OCI-M1 (cell line): ENCODE measurements at places on chromosomes 7 and 10.

GRCh38 chr7:130838738-130839137 lies 104.7 kb upstream of the KLF14 start:
- peak; percentile 1 for DNase-seq

DNA sequence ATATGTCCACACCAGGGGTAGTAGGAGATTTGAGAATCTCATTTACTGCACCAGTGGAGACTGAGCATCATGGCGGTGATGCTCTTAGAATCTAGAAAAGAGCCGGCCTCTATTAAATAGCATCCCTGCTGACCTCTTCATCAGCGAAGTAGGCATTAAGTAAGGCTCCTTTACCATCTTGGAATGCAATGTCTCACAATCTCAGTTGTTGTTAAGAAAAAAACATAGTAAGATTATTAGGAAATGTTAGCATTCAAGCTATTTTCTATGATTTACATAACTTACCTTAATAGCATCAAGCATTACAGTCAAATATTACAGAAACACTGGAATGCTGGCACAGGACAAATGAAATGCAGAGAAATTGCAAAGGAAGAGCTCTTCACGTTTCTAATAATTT lies 54.5 kb downstream of the ORC5 start:
- DNase-seq, result no peak

DNA sequence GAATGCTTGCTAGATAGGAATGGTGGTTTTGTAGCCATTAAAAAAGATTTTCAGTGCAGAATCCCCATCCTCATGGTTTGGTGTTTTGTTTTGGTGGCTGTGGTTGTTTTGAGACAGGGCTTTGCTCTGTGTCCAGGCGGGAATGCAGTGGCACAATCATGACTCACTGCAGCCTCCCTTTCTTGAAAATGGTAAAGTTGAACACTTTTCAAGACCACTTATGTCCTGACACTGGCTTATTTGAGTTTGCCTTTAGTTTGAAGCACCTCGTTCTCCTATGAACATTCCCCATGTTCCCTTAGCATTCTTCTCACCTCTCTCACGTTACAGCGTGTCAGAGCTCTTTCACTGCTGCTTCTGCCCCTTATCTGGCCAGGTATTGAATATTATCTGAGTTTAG lies 140.1 kb downstream of the LRRC4 start:
- DNase-seq, result no peak

- no peak for DNase-seq
Measured at GRCh38 chr7:26265499-26266075, 26.1 kb upstream of the SNX10 start.

DNA sequence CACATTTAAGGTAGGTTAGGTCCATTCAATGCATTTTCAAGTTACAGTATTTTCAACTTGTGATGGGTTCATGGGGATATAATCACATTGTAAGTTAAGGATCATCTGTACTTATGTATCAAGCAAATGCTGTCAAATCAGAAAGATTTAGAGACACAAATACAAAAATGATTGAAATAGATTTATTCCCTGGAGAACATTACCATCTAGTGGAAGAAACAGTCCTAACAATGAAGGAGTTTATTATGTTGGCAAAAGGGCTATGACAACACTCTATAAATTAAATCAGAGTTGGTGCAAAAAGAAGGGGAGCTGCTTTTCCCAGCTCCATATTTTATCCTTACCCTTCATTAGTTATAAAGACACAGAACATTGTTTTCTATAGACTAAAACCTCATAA lies 69.0 kb downstream of the PRSS58 start:
- peak; percentile 39 for DNase-seq

DNA sequence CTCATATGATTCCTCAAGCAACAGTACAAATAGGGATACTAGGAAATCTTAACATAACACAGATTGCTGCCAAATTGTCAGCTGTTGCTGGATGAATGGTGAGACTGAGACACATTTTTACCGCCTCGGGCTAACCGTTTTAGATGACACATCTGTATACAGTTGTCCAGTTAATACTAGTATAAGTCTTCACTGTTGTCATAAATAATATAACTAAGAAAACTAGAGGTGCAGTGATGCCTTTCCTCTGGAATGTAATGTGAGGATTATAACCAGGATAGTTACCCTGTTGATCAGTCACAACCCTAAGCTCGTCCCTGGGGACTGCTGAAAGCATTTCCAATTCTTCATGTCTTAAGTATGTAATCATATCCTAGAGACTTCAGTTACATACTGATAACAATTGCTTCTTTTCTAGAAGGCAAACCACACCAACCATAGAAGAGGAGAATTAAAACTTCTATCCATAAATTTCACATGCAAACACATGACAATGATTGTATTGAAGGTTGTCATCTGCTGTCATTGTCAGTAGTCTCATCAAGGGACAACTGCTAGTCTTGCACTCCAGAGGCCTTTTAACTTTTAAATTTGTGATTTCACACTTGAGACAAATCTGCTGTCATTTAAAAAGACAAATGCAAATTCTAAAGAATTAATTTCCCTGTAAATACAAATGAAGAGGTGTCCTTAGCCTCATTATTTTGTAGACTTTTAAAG lies 100.4 kb upstream of the SEMA3D start:
- DNase-seq, result peak; percentile 16

DNA sequence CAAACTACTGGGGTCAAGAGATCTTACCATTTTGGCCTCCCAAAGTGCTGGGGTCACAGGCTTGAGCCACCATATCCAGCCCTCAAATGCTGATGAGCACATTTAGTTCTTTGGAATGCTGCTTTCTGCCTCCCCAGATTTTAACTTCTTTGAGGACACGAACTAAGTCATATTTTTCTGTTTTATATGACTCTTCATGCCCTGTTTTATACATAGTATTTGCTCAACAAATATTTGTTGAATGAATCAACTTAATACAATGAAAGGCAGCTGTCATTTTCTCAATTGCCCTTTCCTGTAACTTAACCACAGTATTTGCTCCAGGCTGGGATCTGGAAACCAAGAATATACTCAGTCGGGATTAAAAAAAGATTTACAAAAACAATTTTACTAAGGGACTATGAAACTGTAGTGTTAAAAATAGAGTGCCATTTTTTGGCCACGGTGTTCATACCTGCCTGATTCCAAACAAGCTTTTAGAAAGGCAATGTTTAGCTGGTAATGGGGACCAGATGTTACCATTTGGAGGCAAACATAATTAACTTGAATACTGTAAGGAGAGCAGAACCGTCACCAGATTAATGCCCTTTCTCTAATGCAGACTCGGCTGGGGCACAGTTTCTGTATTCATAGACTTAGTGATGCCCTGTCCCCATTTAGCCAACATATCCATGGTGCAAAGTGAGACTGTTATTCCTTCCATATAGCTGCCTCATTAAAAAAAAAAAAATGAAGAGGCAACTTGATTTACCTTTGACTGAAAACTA lies 117.6 kb downstream of the NRP1 start:
- no peak for DNase-seq

GRCh38 chr10:116210588-116211346 lies 62.2 kb downstream of the GFRA1 start:
- DNase-seq, result no peak

GRCh38 chr10:23439452-23439960 lies 631 bp downstream of the OTUD1 start:
- no peak for DNase-seq

GRCh38 chr10:3963191-3963673 lies 178.2 kb upstream of the KLF6 start:
- DNase-seq, result no peak

DNA sequence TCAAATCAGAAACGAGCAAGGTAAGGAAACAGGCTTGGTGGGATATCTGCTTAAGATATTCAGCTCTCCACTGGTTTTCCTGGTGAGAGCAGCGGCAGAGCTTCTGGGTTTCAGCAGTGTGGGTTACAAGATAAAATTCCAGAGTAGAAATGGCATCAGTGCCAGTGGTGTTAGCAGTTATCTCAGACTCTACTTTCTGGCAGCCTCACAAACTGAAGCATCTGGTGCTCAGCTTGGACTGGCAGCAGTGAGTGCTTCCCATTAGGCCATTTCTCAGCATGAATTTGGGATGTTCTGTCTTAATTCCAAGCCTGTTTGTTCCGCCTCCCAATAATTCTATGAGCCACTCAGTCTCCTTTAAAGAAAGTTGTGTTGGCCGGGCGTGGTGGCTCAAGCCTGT lies 6.9 kb upstream of the GSTO2 start:
- DNase-seq, result no peak

DNA sequence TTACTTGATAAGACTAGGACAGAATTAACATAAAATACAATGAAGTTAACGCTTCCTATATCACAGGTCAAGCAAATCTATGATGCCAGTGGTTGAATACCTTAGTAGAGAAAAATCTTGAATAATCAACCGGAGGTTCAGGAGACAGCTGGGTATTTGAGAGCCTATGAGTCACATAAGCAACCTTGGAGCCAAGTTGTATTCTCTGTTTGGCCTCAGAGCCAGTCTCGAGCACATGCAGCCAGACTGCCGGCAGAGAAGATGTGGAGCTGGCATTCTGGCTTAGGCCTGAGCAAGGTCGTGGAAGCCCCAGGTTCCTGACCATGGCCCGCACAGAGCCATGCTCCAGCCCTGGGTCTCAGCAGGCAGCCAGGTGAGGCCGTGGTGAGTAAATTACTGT lies 90.3 kb downstream of the FAM204A start:
- no peak for DNase-seq
